Kasumi-1 (cell line): ENCODE measurements at places on chromosomes 1 and 21.
A peak's percentile ranks its signal among the peaks of the same experiment; 100 is the strongest.

DNA sequence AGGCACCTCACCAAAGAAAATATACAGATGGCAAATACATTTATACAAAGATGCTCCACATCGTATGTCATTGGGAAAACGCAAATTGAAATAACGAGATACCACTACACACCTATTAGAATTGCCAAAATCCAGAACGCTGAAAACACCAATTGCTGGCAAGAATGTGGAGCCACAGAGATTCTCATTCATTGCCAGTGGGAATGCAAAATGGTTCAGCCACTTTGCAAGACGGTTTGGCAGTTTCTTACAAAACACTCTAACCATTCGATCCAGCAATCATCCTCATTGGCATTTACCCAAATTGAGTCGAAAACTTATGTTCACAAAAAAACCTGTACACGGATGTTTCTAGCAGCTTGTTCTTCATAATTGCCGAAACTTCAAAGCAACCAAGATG lies 223.3 kb upstream of the GREM2 start:
- DNase-seq: no peak

DNA sequence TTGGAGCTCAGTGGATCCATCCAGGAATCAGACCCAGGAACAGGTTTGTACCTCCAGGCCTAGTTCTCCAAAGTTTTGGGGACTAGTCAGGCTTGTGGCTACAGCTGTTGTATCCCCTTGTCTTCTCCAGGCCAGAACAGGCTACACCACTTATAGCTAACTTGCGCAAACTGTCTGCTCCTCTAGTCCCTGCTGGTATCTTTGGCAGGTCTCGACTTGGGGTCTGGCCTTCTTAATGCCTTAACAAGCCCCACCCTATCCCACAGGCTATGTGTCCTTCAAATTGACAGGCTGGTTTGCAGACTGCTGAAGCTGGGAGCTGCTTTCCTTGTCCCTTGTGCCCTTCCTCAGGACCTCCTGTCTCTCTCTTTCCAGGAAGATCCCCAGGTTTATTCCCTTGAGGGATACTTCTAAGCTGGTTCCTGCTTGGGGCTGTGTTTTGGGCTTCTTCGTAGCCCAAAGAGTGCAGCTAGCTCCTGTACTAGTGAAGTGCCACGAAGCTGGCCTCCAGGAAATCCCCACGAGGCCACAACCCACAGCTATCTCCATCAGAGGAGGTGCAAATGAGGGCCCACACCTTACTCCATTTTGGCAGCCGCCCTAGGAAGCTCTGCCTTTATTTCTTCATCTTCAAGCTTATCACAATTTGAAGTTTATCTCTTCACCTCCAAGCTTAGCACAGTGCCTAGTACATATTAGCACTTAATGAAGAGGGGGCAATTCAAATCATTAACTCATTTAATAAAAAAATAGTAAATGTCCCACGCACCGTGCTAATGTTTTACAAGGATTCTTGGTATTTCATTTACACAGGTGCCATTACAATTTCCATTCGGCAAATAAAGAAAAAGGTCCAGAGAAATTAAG lies 683 bp upstream of the DMAP1 start:
- DNase-seq: no peak

- DNase-seq: no peak
Measured at GRCh38 chr1:51482881-51483280, 36.2 kb downstream of the EPS15 start.

- no peak for DNase-seq
Measured at GRCh38 chr1:18332576-18332975, 148.2 kb upstream of the KLHDC7A start.

GRCh38 chr1:172770071-172770470 lies 111.2 kb downstream of the FASLG start:
- peak; percentile 24 for DNase-seq

DNA sequence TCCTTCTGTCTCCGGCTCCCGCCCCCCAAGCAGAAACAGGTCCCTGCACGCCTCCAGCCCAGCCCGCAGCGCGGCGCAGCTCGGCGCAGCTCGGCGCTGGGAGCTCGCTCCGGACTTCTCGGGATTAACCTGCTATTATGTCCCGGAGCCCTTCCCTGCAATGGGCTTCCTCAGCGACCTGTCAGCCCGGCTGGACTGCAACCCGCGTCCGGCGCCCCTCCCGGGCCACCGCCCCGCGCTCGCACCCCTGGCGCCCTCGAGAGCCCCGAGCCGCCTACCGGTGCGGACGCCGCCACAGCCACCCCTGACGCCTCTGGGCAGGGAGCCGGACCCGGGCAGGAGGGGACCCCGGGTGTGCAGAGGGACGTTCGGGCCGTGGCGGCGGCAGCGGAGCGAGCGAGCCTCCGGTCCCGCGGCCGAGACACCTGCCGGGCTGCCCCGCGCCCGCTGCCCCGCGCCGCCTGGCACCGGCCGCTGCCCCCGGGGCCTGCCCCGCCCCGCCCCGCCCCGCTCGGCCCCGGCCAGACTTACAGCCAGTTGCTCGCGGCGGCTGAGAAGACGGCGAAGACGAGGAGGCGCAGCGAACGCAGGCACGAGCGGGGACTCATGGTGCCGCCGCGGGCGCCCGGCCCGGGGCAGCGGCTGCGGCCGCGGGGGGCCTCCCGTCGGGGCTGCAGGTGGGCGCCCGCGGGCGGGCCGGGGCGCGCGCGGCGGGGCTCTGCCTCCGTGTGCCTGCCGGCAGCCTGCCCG lies 407 bp downstream of the WNT4 start:
- no peak for DNase-seq

- no peak for DNase-seq
Measured at GRCh38 chr1:53539711-53540603, 80.8 kb downstream of the DMRTB1 start.

DNA sequence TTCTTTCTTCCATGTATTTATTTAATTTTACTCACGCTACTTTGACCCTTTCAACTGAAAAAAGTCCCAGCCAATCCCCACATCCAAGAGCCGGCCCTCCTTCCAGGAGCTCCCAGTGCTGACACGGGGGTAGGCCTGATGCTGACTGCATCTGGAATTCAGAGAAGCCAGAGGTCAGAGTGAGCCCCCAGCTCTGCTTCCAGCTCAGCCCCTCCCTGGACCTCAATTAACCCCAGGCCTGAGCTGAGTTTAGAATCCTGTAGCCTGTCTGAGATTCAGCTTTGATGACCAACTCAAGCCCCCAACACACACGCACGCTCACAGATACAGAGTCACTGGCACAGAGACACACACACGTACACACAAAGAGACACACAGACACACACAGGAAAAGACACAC lies 247.9 kb downstream of the NPHP4 start:
- DNase-seq: no peak
